ENCODE measurements at places on chromosomes 3 and 15. TPM values are rescaled to one million over a fixed set of nuclear protein-coding genes. Genes with fewer than 3 reads are reported as not detected.

The KCNAB1 gene
- total RNA-seq, result not detected

DNA sequence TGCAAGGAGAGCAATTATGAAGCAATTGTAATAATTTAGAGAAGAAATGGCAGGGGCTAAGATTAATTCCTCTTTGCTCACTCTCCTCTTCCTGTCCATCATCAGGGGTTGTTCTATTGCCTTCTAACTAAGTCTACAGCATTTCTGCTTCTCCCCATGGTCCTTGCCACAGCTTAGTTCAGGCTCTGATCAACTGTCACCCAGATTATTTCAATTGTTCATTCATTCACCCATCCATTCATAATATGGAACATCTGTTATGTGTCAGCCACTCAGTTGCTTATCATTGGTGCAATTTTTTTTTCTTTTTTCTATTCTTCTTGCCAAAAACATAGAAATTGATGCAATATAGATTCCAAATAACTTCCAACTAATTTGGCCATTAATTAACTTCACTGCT lies 93.2 kb downstream of the CD47 start:
- DNase-seq, result no peak

DNA sequence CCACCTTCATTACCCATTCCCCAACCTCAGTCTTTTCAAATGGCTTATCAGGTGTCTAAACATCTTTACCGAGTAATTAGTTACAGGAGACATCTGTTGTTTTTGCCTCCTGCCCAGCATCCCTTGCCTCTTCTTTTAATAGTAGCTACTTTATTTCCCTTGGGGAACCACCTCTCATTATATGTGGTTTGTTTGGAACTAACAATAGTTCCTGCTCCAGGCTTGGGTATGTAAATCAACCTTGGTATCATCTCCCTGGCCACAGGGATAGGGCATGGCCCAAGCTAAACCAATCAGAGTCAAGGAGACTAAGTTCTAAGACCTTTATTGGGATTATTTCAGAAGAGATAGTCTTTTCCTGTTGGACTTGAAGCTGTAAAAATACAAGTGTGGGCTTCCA lies 76.6 kb downstream of the ETV5 start:
- DNase-seq, result no peak

The GOLGA6L4 gene
- 0.36 TPM for total RNA-seq

The LRRC34 gene
- total RNA-seq, result 17.1 TPM

- DNase-seq, result no peak
Measured at GRCh38 chr3:53074366-53074696, 28.5 kb upstream of the SFMBT1 start.

DNA sequence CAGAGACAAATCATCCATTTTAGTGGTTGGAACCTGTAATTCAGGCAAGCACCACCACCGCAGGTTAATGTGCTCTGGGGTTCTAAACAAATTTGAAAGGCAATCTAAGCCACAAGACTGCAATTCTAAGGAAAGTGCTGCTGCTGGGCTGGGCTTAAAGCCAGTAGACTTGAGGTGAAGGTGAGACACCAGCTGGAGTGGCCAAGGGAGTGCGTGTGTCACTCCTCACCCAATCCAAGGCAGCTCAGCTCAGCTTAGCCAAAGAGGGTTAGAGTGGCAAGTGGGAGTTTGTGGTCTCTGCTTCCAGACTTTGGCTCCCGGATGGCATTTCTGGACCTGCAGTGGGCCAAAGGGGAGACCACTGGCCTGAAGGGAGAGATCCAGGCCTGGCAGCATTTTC lies 1655.6 kb downstream of the SI start:
- DNase-seq, result no peak

GRCh38 chr15:63041974-63042876 lies at the start of gene TPM1:
Gene TPM1, plus strand, starts transcription at chr15:63042747. Its CDS starts 83 bp downstream, at chr15:63042830.
- DNase-seq, result no peak

The SLC22A14 gene
- total RNA-seq, result not detected

DNA sequence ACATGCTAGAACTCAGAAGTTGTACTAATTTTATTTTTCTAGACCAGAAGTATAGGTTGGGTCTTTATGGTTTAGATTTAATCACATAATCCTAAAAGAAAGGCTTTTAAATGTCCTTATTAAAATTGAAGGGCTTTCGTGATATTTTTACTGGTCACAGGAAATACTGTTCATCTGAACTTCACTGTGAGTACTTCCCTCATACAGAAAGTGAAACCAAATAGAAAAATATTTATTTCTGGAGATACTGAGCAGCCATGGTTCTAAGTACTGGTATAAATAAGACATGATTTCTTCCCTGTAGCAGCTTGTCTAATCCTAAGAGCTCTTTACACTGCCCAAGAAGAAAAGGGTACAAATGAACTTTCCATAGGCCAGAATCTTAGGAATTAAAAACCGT lies 2.0 kb downstream of the SNRK start:
- no peak for DNase-seq

DNA sequence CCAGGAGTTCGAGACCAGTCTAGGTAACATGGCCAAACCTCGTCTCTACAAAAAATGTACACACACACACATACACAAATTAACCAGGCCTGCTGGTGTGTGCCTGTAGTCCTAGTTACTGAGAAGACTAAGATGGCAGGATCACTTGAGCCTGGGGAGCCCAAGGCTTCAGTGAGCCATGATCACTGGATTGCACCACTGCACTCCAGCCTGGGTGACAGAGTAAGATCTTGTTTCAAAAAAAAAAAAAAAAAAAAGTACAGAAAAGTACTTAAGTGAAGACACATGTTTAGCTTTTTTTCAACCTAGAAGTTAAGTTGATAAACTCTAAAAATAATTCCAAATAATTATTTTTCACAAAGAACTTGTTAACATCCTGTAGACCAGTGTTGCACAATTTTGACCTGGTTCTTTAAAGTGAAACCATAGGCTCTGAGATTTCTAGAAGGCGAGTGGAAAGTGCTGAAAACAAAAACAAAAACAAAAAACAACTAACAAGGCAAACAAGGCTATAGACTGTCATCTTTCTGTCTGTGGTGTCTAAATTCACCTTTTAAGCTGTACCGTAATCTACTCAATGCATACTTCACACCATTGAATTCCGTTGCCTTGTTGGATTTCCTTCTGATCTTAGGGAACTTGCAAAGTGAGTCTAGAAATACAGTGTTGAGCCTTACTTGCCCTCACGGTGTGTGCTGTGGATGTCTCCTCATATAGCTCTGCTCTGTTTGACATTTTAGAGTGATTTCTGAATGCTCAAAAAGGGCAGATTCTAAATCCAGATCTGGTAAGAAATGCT lies 63.5 kb downstream of the CHST2 start:
- DNase-seq, result no peak

DNA sequence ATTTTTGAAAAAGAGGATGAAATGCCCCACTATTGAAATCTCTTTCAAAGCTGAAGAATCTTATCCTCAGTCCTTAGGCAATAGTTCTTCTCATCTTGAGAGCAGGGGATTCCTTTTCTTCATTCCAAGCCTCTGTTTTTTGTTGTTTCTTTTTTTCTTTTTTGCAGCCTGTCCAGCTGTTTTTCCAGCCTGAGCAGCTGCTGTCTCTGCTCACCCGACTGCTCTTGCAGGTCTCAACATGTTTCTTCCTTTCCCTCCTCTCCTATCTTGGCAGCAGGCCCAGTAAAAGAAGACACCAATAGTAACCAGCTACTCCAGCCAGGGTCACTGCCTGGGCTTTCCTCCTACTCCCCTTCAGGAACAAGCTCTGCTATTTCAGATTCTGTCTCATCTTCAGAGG lies 23.8 kb downstream of the MEX3B start:
- no peak for DNase-seq

GRCh38 chr15:89244574-89244903 lies 760 bp downstream of the FANCI start:
- no peak for DNase-seq

DNA sequence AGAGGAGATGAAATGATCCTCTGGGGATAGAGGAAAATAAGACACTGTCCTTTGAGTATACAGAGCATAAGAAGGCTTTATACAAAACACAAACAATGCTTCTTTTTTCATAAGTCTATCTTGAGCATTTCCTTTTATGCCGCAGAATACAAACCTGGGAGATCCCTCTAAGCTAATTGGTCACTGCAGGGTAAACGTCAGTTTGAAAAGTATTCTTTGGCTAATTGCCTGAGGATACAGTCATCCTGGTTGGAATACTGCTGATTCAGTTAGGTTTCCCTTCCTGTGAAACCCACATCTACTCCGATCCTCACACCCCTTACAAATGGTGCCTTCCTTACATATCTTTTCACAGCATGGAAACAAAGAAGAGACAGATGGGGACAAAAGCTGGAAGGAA lies 10.6 kb downstream of the WNT5A start:
- DNase-seq, result no peak

GRCh38 chr3:186090901-186091300 lies 18.0 kb downstream of the ETV5 start:
- no peak for DNase-seq

- no peak for DNase-seq
Measured at GRCh38 chr3:196837819-196838420, 29.8 kb upstream of the SENP5 start.

GRCh38 chr15:68717951-68718350 lies 102.7 kb downstream of the ANP32A start:
- no peak for DNase-seq

- no peak for DNase-seq
Measured at GRCh38 chr3:9290566-9290965, 41.1 kb upstream of the SRGAP3 start.

The C3orf70 gene
- 0.72 TPM for total RNA-seq

- no peak for DNase-seq
Measured at GRCh38 chr3:123371426-123371825, 77.5 kb downstream of the ADCY5 start.

The IL5RA gene
- total RNA-seq, result not detected

- no peak for DNase-seq
Measured at GRCh38 chr3:190094160-190094718, 26.5 kb downstream of the P3H2 start.

The NCBP2 gene
- total RNA-seq, result 49.4 TPM

- no peak for DNase-seq
Measured at GRCh38 chr3:17946619-17947018, 204.2 kb upstream of the TBC1D5 start.

GRCh38 chr15:91711384-91712033 lies 142.0 kb upstream of the SLCO3A1 start:
- no peak for DNase-seq

DNA sequence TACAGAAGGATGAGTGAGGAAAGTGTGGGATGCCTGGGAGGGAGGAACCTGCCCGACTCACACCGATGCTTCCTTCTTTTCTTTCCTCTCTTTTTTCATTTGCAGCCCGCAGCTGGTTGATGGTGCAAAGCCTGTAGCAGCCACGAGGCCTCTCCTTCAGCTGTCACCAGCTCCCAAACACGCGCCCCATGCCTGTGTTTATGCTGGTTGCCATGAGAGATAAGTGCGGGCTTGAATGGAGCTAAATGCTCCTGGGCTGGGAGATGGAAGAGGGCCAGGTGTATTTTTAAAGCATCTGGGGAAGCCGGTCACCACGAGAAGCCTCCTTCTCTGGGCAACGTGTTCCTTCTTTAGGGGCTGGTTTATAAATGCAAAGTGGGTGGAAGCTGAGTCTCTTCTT lies 9.3 kb downstream of the COLQ start:
- no peak for DNase-seq

- DNase-seq, result no peak
Measured at GRCh38 chr3:79148786-79149185, 619.0 kb downstream of the ROBO1 start.

DNA sequence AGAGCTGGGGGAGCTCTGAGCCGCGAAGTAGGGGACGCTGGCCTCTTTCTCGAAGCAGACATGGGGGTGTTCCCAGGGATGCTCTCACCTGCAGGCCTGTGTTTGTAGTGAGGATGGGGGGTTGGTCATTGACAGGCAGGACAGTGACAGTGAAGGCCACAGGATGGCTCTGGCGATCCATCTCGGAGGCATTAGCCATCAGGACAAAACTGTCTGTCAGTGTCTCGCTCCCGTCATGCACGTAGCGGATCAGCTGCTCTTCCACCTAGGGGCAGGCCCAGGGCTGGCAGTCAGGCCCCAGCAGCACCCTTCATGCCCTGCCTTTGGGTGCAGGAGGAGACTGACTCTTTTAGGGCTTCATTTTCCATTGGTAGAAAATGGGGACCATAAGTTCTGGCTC lies 28.0 kb downstream of the CSPG4 start:
- no peak for DNase-seq

DNA sequence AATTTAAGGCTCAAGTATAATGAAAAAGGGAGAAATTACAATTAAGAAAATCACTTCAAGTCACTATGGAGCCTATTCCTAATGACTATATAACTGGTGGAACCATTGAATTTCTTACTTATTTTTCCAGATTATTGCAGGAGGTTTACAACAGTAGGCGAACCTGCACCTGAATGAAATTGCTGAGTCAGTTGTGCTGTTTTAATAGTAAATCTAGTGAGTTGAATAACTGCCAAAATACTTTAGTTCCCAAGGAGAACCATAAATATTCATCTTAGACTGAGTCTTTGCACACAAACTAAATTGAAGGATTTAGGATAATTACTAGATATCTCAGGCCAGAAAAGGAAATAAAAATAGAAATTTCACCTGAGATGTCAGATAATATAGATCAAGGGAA lies 1052.8 kb downstream of the NAALADL2 start:
- DNase-seq, result no peak

DNA sequence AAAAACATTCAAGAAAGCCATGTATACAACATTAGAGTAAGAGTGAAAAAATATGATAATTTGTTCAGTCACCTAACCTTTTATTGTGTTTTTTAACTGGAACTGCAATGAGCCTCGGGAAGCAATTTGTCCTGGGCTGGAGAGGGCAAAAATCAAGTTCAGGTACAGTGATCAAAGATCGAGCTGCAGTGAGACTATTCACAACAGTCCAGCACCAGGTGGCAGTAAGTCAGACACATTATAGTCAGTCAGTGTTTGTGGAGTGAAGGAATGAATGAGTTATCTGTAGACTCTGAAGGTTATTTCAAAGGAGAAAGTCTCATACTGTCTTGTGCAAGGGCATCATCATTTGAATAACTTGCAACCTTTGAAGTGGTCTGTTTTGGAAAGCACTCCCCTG lies 116.6 kb downstream of the CHDH start:
- DNase-seq, result no peak

- DNase-seq, result no peak
Measured at GRCh38 chr3:172084871-172085556, 45.6 kb downstream of the FNDC3B start.

The OR5K2 gene
- not detected for total RNA-seq

The SAMD7 gene
- total RNA-seq, result not detected

GRCh38 chr3:33001889-33002288 lies 50.4 kb downstream of the CCR4 start:
- DNase-seq, result no peak
